ENCODE measurements at places on chromosomes 12 and 14.

DNA sequence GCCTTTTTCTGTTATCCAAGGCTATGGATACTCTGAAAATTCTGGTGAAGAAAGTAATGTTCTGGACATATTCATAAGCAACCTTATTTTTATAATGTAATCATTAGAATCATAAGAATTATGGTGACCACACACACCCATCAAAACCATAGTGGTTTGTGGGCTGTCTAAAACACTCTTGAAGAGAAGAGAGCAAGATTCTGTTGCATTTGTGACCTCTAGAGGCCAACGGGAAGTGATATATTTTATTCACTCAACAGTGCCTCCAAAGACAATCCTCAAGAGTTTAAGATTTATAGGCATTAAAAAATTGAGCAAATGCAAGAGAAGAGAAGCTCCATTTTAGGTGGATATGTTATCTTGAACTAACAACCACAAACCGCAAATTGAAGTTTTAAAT, 68.5 kb upstream of the LGR5 start:
- no peak for DNase-seq

DNA sequence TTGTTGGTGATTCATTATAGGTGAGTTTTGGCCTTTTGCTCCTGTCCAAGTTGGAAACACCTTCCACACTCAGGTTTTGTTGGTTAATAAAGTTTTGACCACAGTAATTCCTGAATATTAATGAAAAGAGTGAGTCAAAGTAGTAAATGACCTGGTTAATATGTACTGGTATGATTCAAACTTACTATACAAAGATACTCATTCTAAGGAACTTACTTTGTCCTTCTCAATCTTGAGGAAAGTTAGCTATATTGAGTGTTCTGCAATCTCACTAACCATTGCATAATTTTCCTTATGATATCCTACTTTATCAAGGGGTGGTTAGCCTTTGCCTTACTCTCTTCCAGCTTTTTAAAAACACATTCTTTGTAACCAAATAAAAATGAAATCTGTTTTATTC, 20.9 kb upstream of the HECTD1 start:
- DNase-seq = no peak

DNA sequence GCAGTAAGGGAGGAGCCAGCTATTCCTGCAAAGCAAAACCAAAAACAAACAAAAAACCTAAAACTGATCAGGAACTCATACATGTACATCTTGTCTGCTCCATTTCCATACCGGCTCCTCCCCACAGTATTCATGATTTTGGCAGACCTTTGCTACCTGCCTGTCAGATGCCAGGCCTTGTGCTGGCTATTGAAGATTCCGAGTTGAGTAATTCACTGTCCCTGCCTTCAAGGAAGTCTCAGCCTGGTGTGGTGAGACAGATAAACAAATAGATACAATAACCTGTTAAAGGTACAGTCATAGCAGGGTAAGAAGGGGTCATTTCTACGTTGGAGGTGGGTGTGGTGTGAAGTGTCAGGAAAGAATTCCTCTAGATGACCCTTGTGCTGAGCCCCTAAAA, 42.7 kb downstream of the SUSD6 start:
- DNase-seq = no peak

DNA sequence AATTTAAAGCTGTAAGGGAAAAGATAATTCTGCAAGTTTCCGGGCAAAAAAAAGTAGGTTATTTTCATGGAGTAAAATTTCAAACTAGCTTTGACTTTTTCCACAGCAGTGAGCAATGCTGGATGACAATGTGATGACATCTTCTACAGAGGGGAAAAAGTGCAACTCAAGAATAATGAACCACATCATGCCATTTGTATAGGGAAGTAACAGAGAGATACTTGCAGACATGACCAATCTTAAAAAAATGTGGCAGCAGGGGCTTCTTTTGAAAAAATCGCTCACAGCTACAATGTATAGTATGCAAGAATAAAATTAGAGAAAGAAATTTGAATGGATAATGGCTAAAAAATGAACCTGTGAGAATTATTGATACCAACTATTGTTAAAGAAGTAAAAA, 115.5 kb downstream of the DHRS2 start:
- DNase-seq = no peak

DNA sequence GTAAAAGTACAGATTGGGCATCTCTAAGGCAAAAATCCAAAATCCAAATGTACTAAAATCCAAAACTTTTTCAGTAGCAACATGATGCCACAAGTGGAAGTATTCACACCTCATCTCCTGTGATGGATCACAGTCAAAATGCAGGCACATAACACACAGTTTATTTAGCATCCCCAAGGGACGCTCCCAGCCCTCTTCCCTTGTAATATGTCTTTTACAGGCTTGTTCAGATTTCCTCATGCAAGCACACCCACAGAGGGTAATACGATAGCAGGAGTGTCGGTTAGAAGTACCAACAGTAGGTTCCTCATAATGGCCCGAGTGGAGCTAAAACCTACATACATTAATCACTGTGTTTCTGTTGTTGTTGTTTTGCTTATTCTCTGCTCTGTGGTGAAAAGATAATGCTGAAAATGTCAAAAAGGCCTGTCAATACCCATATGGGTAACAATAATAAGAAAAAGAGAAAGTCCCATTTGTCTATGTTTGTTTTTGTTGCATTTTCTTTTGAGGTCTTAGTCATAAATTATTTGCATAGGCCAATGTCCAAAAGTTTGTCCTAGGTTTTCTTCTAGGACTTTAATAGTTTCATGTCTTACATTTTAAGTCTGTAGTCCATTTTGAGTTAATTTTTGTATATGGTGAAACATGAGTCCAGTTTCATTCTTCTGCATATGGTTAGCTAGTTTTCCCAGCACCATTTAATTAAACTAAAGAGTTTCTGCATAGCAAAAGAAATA, 133.1 kb downstream of the LRIG3 start:
- DNase-seq = no peak

GRCh38 chr12:102811110-102811737, 105.8 kb downstream of the PAH start:
- DNase-seq = peak; percentile 71

DNA sequence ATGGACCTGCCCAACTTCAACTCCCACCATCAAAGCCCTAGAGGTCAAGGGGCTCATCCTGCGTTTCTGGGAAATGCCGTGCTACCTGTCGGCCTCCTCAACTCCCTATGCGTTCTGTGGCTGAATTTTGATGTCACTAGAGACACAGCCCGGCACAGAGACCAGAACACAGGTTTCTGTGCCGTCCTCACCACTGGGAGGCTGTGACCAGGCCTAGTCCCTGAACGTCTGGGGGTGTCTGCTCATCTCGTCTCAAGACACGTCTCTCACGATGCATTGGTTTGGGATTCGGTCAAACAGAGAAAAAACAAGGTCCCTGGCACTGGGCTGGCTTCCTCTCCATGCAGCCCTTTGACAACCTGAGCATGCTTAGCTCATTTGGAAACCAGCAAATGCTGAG, 33.5 kb downstream of the SLC15A4 start:
- DNase-seq = no peak

DNA sequence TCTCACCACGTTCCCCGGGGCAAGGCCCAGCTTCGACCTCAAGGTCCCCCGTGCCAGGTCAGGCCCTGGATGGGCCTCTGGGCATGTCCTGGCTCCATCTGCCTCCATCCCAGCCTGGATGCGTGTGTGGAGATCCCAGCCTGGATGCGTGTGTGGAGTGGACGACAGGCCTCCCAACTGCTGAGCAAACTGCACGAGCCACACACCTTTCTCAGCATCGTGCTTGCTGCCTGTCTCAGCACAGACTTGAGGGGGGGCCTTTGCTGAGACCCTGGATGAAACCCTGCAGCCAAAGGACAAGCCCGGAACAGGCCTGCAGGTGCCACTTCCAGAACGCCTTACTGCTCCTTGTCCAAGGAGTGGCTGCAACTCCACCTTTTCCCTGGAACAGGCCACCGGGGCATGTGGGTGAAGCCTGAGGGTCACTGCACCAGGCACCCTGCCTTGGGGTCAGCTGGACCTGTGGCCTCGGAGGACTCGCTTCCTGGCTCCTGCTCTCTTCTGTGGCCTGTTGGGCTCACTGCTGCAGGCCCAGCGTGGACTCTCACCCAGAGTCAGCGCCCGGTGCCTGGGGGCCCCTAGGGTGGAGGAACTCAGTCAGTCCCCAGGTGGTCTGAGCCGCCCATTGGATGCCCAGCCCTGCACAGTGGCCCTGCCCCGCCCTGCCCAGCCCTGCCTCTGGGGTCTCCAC, 176.0 kb downstream of the KIF26A start:
- peak; percentile 4 for DNase-seq

Measured in WTC11 (cell line).